ENCODE measurements at places on chromosomes 16 and 17. TPM values are rescaled to one million over a fixed set of nuclear protein-coding genes. Genes with fewer than 3 reads are reported as not detected.

DNA sequence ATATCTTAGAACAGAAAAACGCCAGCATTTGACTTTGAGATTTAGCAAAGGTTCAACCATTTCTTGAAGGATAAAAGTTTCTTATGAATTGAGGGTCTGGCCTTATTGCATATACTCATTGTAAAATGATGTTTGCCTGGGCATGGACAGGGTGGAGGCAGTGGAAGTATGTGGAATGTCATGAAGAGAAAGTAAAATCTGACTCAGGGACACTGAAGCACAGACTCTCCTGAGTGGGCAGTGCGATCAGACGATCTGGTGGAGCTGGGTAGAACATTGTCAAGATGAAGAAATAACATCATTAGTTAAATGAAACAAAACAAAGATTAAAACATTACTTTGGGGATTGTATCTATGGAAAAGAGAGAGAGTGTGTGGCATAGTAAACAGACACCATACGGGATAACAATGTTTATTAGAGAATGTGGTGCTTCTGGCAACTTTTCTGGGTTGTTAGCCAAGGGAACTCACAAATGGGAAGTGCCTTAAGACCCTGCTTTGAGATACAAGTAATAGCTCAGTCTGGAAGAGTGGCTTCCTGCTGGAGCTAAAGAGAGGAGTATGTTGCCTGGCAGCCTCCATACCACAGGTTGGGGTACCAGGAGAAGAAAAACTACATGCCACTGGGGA is 4.4 kb downstream of the MAP3K3 start:
- peaks cover 6% of the 10 kb centered on the region for H3K36me3 ChIP-seq
- no peak for DNase-seq
- peaks cover 29% of the 10 kb centered on the region for H3K4me1 ChIP-seq
- no peaks in the 10 kb centered on the region for H3K27me3 ChIP-seq

GRCh38 chr17:71503710-71504465 is 616.9 kb upstream of the SOX9 start:
- no peaks in the 10 kb centered on the region for H3K36me3 ChIP-seq
- no peak for DNase-seq
- H3K27ac ChIP-seq: no peak overlapping the region
- no peak overlapping the region for H3K4me3 ChIP-seq
- H3K27me3 ChIP-seq: no peaks in the 10 kb centered on the region

DNA sequence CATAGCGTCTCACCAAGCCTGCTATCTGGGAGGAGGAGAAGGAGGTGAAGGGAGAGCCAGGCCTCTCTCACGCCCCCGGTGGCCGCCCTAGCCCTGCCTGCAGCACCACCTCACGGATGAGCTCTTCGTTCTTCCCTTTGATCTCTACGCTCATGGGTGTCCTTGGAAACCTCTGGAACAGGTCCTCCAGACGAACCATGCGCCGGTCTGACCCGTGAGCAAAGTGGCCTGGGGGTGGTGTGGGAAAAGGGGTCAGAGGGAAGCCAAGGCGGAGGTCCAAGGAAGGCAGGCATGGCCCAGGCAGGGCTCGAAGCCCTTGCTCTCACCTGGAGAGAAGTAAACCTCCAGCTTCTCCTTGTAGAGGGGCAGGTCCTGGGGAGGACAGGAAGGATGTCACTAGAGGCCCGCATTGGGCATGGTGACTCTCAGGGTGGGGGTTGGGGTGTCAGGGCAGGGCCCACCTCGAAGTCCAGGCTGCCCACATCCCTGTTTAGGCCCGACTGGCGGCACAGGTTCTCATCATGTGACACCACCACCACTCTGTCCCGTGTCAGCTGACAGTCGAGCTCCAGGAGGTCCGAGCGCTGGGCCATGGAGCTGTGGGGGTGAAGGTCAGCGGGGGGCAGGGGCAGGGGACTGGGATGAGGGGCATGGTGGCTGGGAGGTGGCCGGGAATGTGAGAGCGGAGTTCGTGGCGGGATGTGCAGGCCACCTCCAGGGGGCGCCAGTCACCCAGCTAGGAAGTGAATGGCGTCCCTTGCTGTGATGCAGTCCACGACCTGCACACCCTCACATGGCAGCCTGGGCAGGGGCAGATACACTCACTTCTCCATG is 923 bp downstream of the GDPD3 start:
- H3K4me3 ChIP-seq: no peak overlapping the region
- peak; percentile 71 for DNase-seq
- H3K4me1 ChIP-seq: peaks cover 16% of the 10 kb centered on the region
- H3K27me3 ChIP-seq: no peaks in the 10 kb centered on the region
- peaks cover 42% of the 10 kb centered on the region for H3K36me3 ChIP-seq
- H3K27ac ChIP-seq: peak overlapping the region; percentile 26

- peaks cover 5% of the 10 kb centered on the region for H3K36me3 ChIP-seq
- H3K27ac ChIP-seq: no peak overlapping the region
These were observed 102.0 kb downstream of the ITFG1 start for GRCh38 chr16:47358816-47359215.

DNA sequence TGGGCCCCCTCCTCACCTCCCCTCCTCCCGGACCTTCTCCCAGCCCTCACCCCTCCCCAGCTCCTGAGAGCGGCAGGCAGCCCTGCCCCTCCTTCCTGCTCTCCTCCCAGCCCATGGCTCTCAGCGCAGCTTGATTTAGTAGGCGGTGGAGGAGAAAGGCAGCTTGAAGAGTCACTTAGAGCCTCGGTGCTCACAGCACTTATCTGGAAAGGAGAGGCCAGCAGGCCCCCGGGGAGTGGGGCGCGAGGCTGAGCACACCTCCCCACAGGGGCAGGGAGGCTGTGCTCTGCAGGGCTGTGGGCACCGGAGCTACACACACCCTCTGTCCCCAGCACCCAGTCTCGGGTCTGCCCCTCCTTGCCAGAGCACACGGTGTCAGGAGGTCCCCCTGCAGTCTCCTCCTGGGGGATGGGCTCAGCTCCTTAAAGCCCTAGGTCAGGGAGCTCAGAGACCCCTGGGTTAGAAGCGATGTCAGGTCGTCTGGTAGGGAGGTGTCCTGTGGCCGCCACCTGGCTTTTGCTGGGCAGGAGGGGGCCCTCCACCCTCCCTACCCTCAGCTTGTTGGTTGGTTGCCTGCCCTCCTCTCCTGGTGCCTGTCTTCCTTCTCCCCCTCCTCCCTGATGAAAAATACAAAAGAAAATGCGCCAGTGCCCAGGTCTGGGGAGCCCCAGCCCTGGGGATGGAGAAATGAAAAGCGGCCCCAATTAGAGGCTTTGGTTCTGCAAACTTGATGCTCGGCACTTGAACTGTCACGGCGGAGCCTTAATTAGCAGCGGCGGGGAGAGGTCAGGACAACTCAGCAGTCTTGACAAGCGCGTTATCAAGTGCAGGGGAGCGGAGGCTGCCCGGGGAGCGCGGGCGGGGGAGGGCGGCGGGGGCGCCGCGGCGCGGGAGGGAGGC is 151.1 kb upstream of the GSE1 start:
- H3K4me3 ChIP-seq: no peak overlapping the region
- no peak overlapping the region for H3K27ac ChIP-seq
- peaks cover 1% of the 10 kb centered on the region for H3K4me1 ChIP-seq
- H3K36me3 ChIP-seq: no peaks in the 10 kb centered on the region

DNA sequence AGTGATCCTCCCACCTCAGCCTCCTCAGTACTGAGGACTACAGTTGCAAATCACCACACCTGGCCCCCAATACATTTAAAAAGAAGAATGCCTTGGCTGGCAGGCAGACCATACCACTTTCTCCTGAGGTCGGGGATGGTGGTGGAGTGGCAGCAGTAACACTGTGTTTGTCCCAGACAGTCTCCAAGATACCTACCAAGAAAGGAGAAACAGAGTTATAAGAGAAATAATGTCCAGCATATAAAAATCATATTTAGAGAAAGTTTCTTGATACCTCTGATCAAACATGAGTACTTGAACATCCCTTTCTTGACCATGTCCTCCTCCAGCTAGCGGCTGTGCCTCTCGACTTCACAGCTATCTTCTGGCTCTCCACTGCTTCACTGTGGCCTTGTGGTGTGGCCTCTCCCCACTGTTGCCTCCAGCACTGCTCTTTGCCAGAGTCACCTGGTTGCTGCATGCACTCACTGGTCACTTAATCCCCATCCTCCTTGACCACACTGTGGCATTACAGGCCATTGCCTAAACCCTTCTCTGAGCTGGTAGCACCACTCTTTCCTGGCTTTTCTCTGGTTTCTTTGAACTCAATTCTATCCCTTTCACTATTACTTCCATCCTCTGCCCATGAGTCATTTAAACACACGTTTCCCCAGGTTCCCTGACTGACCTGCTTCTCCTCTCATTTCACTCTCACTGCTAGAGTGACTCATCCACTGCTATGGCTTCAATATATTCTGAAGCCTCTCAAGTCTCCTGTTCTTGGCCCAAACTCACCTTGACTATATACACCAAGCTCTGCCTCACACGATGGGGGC is 45.2 kb downstream of the XPO6 start:
- peaks cover 71% of the 10 kb centered on the region for H3K4me1 ChIP-seq
- H3K36me3 ChIP-seq: peaks cover 75% of the 10 kb centered on the region
- no peaks in the 10 kb centered on the region for H3K27me3 ChIP-seq
- H3K27ac ChIP-seq: peak overlapping the region; percentile 44
- no peak overlapping the region for H3K4me3 ChIP-seq

DNA sequence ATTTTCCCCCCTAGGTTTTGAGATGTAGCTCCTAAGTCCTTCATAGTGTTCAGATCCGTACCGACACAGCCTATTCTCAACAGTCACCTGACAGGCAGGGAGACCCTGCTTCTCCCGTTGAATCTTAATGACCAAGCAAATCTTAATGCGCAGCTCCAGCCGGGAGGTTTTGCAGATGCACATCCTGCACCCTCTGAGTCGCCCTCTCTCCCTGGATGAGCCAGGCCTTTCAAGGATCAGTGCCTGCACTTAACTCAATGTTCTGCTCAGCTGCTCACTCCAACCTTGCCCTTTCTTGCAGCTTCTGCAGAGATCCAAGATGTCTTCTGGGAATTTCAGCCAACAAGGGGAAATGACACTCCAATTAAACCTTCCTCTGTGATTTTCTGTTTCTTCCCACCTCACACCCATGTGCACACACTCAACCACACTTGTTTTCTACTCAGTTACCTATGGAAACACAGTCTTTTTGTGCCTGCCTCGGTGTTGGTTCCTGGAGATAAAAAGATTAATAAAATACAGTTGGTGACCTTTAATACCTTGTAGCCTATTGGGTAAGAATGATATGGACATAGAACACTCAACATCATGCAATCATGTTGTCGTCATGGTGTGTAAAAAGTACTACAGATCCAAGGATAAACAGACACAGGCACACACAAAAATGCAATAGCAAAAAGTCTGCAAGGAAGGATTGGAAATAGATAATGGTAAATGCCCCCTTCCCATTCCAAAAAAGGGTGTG is 76.9 kb upstream of the DYNLRB2 start:
- peaks cover 1% of the 10 kb centered on the region for H3K4me1 ChIP-seq
- H3K36me3 ChIP-seq: no peaks in the 10 kb centered on the region
- peaks cover 34% of the 10 kb centered on the region for H3K27me3 ChIP-seq
- DNase-seq: no peak

DNA sequence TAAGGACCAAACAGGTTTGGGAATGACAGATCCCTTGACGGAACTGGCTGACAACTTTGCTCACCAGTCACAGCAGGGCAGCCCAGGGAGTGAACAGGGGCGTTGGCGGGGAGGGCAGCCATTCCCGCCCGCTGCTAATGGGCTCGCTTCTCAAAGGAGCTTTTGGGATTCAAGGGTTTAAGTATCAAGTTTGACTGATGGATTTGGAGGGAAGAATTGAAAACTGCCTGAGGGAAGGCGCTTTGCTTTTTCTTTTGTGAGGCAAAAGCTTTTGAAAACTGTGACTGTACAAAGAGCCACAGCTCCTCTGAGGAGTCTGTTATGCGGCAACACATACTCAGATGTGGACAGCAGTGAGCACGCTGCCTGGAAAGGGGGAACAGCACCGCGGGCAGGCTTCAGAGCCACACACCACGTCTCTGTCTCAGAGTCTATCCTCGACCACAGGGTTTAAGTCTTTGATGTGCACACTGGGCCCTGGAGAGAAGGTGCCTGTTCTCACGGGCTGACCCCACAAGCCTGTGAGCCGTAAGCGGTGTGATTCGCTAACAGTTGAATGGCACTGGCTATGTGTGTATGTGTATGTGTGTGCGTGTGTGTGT is 79.9 kb upstream of the HSBP1 start:
- H3K4me3 ChIP-seq: no peak overlapping the region
- H3K4me1 ChIP-seq: peaks cover 7% of the 10 kb centered on the region
- no peaks in the 10 kb centered on the region for H3K36me3 ChIP-seq
- H3K27ac ChIP-seq: no peak overlapping the region
- no peak for DNase-seq
- H3K27me3 ChIP-seq: no peaks in the 10 kb centered on the region

- H3K4me3 ChIP-seq: no peak overlapping the region
- peak; percentile 62 for DNase-seq
- no peaks in the 10 kb centered on the region for H3K36me3 ChIP-seq
- peaks cover 29% of the 10 kb centered on the region for H3K27me3 ChIP-seq
These were observed 217.3 kb downstream of the RBFOX3 start for GRCh38 chr17:79393358-79394052.

DNA sequence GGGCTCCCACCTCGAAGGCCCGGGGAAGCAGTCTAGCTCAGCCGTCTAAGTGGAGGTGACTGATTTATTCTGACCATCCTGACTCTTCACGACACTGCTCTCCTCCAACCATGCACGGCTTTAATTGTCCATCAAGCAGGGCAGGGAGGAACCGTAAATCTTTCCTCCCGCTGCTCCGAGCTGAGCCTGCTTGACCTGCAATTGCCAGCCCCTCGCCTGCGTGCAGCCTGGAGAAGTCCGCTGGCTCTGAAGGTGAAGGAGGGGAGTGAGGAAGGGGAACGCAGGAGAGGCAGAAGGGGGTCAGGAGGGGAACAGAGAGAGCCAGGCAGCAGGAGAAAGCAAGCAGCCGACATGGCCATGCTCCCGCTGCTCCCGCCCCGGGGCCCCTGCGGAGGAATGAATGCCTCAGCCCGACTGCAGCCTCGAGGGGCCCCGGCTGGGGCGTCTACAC is 10.1 kb downstream of the RBFOX3 start:
- no peak overlapping the region for H3K27ac ChIP-seq
- H3K4me1 ChIP-seq: no peaks in the 10 kb centered on the region
- no peak for DNase-seq
- no peak overlapping the region for H3K4me3 ChIP-seq
- H3K36me3 ChIP-seq: no peaks in the 10 kb centered on the region
- H3K27me3 ChIP-seq: peaks cover 22% of the 10 kb centered on the region

DNA sequence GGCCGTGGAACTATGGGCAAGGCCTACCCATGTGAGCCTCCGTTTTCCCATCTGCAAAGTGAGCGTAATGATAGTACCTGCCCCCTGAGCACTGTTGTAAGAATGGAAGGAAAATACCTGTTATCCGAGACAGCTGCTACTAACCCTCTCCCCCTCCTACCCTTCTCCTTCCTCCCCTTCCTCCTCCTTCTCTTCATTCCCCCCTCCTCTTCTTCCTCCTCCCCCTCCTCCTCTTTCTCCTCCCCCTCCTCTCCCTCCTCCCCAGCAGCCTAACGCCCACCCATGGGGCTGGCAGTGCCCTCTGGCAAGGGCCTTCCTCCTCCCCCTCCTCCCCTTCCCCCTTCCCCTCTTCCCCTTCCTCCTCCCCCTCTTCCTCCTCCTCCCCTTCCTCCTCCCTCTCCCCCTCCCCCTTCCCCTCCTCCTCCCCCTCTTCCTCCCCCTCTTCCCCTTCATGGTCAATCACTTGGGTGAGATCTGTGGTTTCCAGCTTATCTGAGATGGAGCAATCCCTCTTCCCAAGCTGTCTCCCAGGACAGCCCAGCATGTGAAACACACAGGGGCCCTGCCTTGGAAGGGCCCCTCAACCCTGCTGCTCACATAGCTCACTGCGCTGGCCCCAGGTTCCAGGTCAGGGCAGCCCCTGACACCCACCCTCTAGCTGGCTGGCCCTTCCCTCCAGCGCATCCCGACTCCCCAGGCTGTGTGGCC is 6.4 kb downstream of the ZFPM1 start:
- DNase-seq: no peak
- H3K4me3 ChIP-seq: no peak overlapping the region
- no peak overlapping the region for H3K27ac ChIP-seq
- peaks cover 21% of the 10 kb centered on the region for H3K4me1 ChIP-seq
- H3K27me3 ChIP-seq: no peaks in the 10 kb centered on the region

RAB34 gene
- 6.5 TPM for total RNA-seq

PRSS22 gene
- total RNA-seq: not detected

SOX8 gene
- total RNA-seq: 0.13 TPM

NHERF2 gene
- total RNA-seq: 0.85 TPM

ZC3H7A gene
- 68.9 TPM for total RNA-seq

Data from activated CD4-positive, alpha-beta memory T cell treated with anti-CD3 and anti-CD28 coated beads, Interleukin-2, amount 10 ng/mL, durations not matched to agents 7 days and 5 days (primary cell).